Right hindlimb (tissue), 1 donor: ENCODE measurements at places on chromosomes 4 and X.
A peak's percentile ranks its signal among the peaks of the same experiment; 100 is the strongest.

DNA sequence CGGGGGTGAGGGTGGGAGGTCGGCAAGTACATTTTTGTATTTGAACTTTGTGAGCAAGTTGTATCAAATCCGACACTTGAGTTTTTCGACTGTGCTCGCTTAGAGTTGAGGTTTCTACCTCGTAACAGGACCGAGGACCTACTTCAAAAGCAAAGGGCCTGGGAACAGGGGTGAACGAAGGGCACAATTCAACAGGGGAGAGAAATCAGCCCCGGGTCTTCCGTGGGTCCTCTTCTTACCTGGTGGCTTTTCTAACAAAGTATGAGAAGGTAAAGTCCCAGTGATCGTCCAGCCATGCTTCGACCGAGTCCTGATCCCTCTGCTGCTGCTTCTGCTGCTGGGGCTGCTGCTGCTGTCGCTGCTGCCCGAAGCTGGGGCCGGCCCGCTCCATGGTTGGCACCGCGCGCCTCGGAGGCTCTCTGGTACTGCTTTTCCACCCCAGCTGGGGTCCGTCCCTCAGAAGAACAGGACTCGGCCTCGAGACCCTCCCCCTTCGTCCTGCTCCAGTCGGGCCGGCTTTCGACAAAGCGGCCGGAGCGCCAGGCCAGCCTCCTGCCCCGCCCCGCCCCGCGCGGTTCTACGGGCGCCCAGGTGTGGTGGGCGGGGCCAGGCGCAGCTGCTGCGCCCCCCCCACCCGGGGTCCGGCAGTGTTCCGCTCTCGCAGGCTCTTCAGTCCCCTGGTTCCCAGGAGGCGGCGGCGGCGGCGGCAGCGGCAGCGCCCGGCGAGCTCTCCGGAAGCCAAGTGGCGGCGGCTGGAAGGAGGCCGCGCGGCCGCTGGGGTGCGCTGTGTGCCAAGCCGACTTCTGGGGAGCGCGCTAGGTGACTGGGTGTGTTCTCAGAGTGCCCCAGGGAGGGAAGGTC lies at the start of gene PDE5A:
TSS of gene PDE5A (minus strand) at position 524 of the 861 bp plus-strand sequence. CDS start at position 391, 133 bp downstream.
- DNase-seq = peak; percentile 89

DNA sequence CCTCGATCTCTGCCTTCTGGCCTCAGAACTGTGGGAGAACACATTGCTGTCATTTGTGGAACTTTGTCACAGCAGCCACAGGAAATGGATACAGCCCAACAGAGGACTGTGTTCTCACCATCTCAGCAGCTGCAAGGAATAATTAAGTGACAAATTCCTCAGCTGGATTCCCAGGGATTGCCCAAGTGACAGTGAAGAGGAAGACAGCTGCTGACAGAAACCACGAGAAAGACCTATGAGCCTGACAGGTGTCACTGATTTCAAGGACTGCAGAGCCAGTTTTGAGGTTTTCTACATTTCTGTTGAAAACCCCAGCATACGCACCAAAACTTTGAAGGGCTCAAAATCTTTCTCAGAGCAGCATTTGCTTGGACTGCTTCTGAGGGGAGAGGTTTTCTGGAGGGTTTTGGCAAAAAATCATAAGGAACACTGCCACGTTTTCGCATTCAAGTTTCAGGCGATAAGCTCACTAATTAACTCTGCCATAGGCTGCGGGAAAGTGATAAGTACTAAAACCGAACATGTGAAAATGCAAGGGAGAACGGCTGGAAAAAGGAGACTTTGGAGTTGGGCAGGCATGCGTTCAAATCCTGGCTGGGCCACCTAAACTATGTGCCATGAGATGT lies 88.8 kb downstream of the DRD5 start:
- DNase-seq = peak; percentile 45

- DNase-seq = no peak
These were observed 440.8 kb upstream of the RASGEF1B start for GRCh38 chr4:81912376-81913030.

- no peak for DNase-seq
These were observed 57.0 kb downstream of the SHROOM3 start for GRCh38 chr4:76492055-76492454.

- DNase-seq = no peak
These were observed 74.6 kb downstream of the RAPGEF2 start for GRCh38 chr4:159177265-159178150.

- DNase-seq = no peak
These were observed 543.9 kb downstream of the GALNTL6 start for GRCh38 chr4:172357006-172357540.

- DNase-seq = no peak
These were observed 7.7 kb upstream of the SLC10A6 start for GRCh38 chr4:86856896-86857295.

- no peak for DNase-seq
These were observed 400.2 kb downstream of the MID1IP1 start for GRCh38 chrX:39201305-39201990.

- no peak for DNase-seq
These were observed 25.6 kb downstream of the TXK start for GRCh38 chr4:48108309-48109073.

GRCh38 chr4:5517372-5517771 lies 191.0 kb downstream of the EVC2 start:
- DNase-seq = no peak

- peak; percentile 13 for DNase-seq
These were observed 171.6 kb downstream of the PCDH10 start for GRCh38 chr4:133320576-133321170.

DNA sequence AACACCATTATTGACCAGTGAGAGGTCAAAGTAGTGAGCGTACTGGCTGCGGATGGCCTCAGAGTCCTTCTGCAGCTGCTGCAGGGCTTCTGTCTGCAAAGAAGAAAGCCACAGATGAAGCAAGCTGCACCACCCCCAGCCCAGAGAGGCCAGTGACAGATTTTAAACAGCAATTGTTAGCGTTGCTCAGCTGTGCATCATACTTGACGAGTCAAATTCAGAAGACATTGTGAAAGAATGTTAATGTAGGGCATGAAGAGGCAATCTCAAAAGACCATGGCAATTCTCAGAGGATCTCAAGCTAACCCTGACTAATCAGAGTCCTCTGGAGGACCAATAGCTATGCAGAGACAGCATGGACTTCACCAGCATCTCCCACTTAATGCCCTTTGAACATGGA lies 16.6 kb downstream of the DKC1 start:
- no peak for DNase-seq

- DNase-seq = no peak
These were observed 3.5 kb downstream of the FBXL5 start for GRCh38 chr4:15651676-15652075.

- DNase-seq = no peak
These were observed 167.0 kb upstream of the PCDH7 start for GRCh38 chr4:30553151-30553550.

- DNase-seq = no peak
These were observed 234.0 kb upstream of the BCOR start for GRCh38 chrX:40331762-40332161.

- no peak for DNase-seq
These were observed 352.3 kb downstream of the PDGFC start for GRCh38 chr4:156619154-156619934.

- no peak for DNase-seq
These were observed 30.2 kb downstream of the GPRIN3 start for GRCh38 chr4:89277412-89277811.

DNA sequence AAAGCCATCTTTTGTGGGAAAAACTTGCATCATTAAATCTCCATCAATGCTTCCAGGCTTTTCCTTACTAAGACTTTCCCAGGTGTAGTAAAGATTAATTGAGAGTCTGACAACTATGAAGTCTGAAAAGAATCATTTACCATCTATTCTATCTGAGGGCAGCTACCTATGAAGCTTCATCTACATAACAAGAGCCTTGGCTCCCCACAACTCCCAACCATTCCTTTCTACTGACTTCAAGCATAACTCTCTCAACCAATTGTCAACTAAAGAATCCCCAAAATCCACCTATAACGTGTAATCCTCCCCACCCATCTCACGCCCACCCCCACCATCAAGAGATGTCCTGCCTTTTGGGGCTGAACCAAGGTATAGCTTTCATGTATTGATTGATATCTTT lies 101.5 kb upstream of the GABRA2 start:
- DNase-seq = no peak

- no peak for DNase-seq
These were observed 25.9 kb downstream of the WDR1 start for GRCh38 chr4:10090467-10091250.

DNA sequence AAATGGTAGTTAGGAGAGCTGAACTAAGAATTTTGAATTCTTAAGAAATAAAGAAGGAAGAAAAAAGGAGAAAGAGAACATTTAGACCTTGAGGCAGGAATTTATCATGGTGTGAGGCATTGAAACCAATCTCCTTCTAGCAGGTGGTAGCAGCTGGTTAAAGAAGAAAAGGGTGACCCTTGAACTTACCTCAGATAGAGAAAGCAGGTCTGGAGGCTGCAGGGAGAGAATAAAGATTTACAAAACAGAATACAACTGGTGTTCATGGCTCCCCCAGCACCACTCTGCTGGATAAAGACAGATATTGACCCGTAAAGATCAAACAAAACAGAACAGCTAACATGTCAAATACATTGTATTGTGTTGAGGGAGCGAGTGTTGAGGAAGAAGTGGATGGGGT lies 56.0 kb downstream of the NCAPG start:
- DNase-seq = no peak

DNA sequence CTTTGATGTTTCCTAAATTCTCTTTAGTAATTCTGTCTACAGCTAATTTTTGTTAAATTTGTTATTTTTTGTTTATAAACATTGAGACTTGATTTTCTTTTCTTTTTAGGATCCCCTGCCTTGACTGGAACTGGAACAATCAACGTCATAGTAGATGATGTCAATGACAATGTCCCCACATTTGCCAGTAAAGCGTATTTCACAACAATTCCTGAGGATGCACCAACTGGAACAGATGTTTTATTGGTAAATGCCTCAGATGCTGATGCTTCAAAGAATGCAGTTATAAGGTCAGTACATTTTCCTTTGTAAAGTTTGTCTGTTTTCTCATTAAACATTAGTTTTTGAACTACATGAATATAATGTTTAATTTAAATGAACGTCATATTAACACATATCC lies 119.4 kb downstream of the FAT4 start:
- DNase-seq = no peak

DNA sequence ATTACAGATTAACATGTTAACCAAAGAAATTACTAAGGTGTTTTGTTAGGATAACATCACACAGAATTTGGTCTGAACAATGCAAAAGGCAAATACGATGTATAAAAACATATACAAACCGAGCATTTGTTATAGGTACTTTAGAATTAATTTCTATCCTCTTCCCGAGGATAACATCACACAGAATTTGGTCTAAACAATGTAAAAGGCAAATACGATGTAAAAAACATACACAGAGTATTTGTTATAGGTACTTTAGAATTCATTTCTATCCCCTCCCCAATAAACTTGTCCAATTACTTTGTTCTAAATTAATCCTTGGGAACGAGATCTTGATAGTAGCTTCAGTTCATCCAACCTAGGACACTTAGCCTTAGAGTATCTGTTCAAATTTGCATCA lies 7.6 kb downstream of the HNRNPDL start:
- no peak for DNase-seq

DNA sequence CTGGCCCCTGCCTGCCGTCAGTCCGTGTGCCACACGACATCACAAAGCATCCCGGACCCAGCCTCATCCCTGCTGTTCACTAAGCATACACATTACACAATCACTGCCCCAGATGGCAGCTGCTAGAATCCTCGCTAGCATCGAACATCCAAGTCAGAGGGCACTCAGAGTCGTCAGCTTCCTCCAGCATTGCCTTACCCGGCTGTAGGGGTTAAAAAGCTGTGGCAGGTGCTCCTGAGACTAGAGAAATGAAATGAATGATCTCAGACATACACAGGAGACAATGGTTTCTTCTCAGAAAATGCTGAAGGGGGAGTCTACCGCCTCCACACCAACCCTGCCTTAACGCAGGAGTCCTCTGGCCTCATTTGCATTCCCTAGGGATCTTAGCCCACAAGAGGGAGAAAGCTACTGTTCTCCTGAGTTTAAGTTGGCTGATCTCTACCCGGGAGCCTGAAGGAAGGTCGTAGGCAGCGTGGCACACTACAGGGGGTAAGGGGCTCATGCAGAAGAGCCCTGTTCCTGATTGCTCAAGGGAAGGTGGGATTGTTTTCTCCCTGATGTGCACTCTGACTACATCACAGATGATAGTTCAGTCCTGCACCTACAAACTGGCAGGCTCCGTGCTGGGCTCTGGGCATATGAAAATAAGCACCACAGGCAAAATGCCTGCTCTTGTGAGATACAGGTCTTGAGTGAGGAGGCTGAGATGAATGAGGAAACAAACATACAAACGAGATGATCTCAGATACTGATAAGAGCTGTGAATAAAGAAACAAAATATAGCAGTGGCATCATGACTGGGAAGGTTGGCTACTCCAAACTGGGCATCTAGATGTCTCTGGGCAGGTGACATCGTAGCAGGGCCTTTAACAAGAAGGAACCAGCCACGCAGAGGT lies 2.6 kb upstream of the KIAA0232 start:
- DNase-seq = no peak

GRCh38 chr4:624705-625590 lies at the start of gene PDE6B:
Gene PDE6B, plus strand, starts transcription at chr4:625573. Its CDS starts 54 bp downstream, at chr4:625627.
- DNase-seq = no peak

DNA sequence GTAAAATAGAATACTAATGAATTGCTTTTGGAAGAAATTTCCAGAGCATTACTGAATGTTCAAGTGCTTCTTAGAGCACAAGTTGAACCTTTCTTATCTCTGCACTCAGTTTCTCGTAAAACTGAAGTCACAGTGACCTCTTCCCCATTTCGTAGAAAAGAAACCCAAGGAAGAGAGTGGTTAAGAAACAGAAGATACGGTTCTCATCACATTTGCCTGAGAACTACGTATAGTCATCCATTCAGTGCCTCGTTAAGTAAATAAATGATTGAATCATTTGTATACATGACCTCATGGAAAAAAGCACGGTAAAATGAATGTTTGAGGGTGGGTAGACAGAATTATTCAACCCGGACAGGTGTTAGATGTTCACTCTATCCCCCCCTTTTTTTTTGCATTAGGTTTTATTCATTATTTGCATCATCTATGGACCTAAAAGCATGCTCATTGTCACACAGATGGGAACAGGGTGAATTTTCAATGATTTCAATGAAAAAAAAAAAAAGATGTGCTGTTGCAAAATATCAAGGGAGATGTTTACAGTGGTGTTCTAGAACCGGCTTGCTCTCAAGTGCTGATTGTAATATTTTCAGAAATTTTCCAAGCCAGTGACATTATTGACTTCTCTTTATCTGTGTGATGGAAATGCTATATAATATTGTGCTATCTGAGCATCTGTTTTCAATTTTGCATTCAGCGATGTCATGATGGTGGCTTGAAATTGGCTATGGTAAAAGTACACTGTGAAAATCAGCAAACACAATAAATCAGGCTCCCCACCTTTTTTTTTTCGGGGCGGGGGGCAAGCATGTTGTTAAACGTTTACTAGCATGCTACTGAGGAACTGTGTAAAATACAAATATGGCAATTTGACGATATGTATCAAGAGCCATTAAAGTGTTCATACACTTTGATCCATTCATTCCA lies 4.3 kb downstream of the RHOH start:
- no peak for DNase-seq

DNA sequence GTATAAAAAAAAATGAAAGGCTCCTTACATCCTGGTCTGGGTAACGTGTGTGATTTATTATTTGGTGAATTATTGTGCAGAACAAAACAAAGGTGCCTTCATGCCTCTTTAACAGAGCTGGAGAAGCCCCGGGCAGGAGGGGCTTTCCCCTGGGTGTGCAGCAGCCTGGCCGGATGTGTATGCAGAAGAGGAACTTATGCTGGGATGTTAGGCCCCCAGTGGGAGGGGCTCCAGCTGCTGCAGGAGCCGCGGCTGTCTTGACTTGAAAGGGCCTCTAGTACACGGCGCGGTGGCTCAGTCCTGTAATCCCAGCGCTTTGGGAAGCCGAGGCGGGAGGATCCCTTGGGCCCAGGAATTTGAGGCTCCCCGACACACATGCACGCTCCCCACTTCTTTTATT lies 16.0 kb downstream of the CCNQ start:
- DNase-seq = peak; percentile 71
